GM04504 (cell line): ENCODE measurements at places on chromosomes 1 and 21.

GRCh38 chr1:6785728-6786505, 663 bp downstream of the CAMTA1 start:
- DNase-seq, result no peak

GRCh38 chr1:164608651-164609057, 49.7 kb downstream of the PBX1 start:
- DNase-seq, result no peak

- peak; percentile 2 for DNase-seq
These were observed 65.9 kb upstream of the PLPPR4 start for GRCh38 chr1:99198393-99198792.

- no peak for DNase-seq
These were observed 59.7 kb downstream of the TNR start for GRCh38 chr1:175683491-175684298.

GRCh38 chr1:65179148-65179547, 31.1 kb downstream of the AK4 start:
- no peak for DNase-seq

DNA sequence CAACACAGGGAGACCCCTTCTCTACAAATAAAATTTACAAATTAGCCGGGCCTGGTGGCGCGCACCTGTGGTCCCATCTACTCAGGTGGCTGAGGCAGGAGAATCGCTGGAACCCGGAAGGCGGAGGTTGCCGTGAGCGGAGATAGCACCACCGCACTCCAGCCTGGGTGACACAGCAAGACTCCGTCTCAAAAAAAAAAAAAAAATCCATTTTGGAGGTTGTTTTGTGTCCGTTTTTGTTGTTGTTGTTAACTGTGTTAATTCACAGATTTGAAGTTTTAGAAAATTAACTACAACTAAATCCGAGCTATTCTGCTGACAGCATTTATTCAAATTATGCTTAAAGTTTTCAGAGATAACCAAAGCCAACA, 618 bp downstream of the CLCC1 start:
- no peak for DNase-seq

- DNase-seq, result no peak
These were observed 13.1 kb upstream of the SLC30A1 start for GRCh38 chr1:211591980-211592493.

DNA sequence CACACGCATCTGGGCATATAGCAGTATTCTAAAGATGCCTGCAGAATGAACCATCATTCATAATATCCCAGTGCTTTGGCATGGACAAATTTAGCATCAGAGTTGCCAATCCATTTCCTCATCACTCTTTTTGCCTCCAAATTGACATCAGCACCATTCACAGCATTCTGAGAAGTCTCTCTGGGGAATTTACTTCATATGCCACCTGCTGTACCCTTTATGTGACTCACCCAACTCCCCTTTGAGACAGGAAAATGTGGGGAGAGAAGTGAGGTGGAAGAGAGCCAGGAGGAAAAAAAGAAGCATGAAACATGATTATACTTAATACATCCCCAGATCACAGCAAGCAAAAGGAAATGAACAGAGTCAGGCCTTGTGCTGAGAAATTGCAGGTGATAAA, 37.4 kb downstream of the RAB3B start:
- DNase-seq, result no peak

DNA sequence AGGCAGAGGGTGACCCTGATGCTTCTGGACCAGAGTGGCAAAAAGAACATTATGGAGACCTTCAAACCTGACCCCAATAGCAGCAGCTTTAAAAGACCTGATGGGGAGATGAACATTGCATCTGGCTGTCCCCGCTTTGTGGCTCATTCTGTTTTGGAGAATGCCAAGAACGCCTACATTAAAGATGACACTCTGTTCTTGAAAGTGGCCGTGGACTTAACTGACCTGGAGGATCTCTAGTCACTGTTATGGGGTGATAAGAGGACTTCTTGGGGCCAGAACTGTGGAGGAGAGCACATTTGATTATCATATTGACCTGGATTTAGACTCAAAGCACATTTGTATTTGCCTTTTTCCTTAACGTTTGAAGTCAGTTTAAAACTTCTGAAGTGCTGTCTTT, 45.8 kb downstream of the TRAF5 start:
- DNase-seq, result no peak

- peak; percentile 96 for DNase-seq
These were observed 12.4 kb downstream of the LMNA start for GRCh38 chr1:156126630-156127534.
